ENCODE measurements at places on chromosomes 5 and 9. TPM values are rescaled to one million over a fixed set of nuclear protein-coding genes. Genes with fewer than 3 reads are reported as not detected.
A peak's percentile ranks its signal among the peaks of the same experiment; 100 is the strongest.

The ZNF883 gene
- 0.30 TPM for total RNA-seq

The UBE2QL1 gene
- 0.45 TPM for total RNA-seq

The AFAP1L1 gene
- 0.47 TPM for total RNA-seq

- H3K4me1 ChIP-seq = no peaks in the 10 kb centered on the region
- no peaks in the 10 kb centered on the region for H3K27me3 ChIP-seq
- DNase-seq = no peak
- no peak overlapping the region for H3K27ac ChIP-seq
- no peaks in the 10 kb centered on the region for H3K36me3 ChIP-seq
These were observed 28.7 kb downstream of the PROP1 start for GRCh38 chr5:177967221-177967887.

The MELK gene
- total RNA-seq = 0.42 TPM

The PCA3 gene
- not detected for total RNA-seq

The EDIL3 gene
- total RNA-seq = not detected

DNA sequence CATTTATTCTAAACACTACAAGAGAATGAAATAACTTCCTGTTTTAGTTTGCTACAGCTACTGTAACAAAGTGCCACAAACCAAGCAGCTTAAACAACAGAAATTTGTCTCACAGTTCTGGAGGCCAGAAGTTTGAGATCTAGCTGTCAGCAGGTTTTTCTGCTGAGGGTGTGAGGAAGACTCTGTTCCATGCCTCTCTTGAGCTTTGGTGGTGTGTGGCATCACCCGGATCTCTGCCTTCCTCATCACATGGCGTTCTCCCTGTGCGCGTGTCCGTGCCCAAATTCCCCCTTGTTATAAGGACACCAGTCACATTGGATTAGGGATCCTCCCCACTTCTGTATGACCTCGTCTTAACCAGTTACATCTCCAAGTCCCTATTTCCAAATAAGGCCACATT is 97.7 kb downstream of the CFAP95 start:
- no peak for DNase-seq
- H3K4me1 ChIP-seq = no peaks in the 10 kb centered on the region

- H3K27me3 ChIP-seq = no peaks in the 10 kb centered on the region
- DNase-seq = no peak
- no peak overlapping the region for H3K4me3 ChIP-seq
- no peaks in the 10 kb centered on the region for H3K4me1 ChIP-seq
- H3K36me3 ChIP-seq = no peaks in the 10 kb centered on the region
- H3K27ac ChIP-seq = no peak overlapping the region
These were observed 7.9 kb downstream of the FCN1 start for GRCh38 chr9:134909511-134910481.

The SEC61B gene
- 83.4 TPM for total RNA-seq

The CDKN2A gene
- 0.71 TPM for total RNA-seq

- no peaks in the 10 kb centered on the region for H3K36me3 ChIP-seq
- H3K4me3 ChIP-seq = no peak overlapping the region
- DNase-seq = no peak
- no peak overlapping the region for H3K27ac ChIP-seq
- no peaks in the 10 kb centered on the region for H3K27me3 ChIP-seq
- H3K4me1 ChIP-seq = no peaks in the 10 kb centered on the region
These were observed 97.8 kb downstream of the MPDZ start for GRCh38 chr9:13181652-13182051.

The SH2D3C gene
- 10.9 TPM for total RNA-seq

The ACOT12 gene
- total RNA-seq = 0.44 TPM

- H3K27me3 ChIP-seq = peaks cover 1% of the 10 kb centered on the region
- H3K4me1 ChIP-seq = peaks cover 5% of the 10 kb centered on the region
- H3K4me3 ChIP-seq = no peak overlapping the region
- H3K36me3 ChIP-seq = no peaks in the 10 kb centered on the region
- DNase-seq = no peak
- H3K27ac ChIP-seq = no peak overlapping the region
These were observed 5.2 kb upstream of the ZDHHC11 start for GRCh38 chr5:855771-856530.

- H3K4me3 ChIP-seq = no peak overlapping the region
- H3K36me3 ChIP-seq = no peaks in the 10 kb centered on the region
- H3K4me1 ChIP-seq = peaks cover 3% of the 10 kb centered on the region
- DNase-seq = no peak
- no peaks in the 10 kb centered on the region for H3K27me3 ChIP-seq
These were observed 62.8 kb downstream of the COL15A1 start for GRCh38 chr9:99006511-99006910.

- H3K27ac ChIP-seq = no peak overlapping the region
- H3K4me1 ChIP-seq = peaks cover 10% of the 10 kb centered on the region
- peak; percentile 67 for DNase-seq
- no peaks in the 10 kb centered on the region for H3K27me3 ChIP-seq
- peaks cover 94% of the 10 kb centered on the region for H3K36me3 ChIP-seq
These were observed 35.1 kb downstream of the SPTAN1 start for GRCh38 chr9:128587453-128587852.

DNA sequence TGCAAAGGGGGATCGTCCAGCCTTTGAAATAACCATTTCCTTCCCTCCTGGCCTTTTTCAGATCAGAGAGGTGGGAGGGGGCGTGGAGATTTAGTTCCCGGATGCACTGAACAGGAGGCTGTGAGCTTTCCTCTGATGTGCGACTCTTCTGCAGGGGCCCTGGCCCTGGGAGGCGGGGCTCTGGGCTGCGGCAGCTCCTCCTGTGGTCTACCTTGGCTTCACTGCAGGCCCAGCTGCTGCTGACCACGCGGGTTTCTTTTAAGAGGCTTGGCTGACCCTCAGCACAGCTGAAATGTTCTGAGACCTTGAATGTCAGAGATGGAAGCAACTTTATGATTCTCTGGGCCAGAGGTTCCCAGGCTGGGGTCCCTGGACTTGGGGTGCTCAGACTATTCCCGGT is 27.0 kb upstream of the COL15A1 start:
- H3K4me1 ChIP-seq = no peaks in the 10 kb centered on the region
- no peaks in the 10 kb centered on the region for H3K27me3 ChIP-seq
- no peak overlapping the region for H3K27ac ChIP-seq
- DNase-seq = no peak

- no peak overlapping the region for H3K4me3 ChIP-seq
- no peaks in the 10 kb centered on the region for H3K4me1 ChIP-seq
- no peak for DNase-seq
- no peaks in the 10 kb centered on the region for H3K27me3 ChIP-seq
These were observed 671.4 kb downstream of the NR2F1-AS1 start for GRCh38 chr5:92909602-92909962.

DNA sequence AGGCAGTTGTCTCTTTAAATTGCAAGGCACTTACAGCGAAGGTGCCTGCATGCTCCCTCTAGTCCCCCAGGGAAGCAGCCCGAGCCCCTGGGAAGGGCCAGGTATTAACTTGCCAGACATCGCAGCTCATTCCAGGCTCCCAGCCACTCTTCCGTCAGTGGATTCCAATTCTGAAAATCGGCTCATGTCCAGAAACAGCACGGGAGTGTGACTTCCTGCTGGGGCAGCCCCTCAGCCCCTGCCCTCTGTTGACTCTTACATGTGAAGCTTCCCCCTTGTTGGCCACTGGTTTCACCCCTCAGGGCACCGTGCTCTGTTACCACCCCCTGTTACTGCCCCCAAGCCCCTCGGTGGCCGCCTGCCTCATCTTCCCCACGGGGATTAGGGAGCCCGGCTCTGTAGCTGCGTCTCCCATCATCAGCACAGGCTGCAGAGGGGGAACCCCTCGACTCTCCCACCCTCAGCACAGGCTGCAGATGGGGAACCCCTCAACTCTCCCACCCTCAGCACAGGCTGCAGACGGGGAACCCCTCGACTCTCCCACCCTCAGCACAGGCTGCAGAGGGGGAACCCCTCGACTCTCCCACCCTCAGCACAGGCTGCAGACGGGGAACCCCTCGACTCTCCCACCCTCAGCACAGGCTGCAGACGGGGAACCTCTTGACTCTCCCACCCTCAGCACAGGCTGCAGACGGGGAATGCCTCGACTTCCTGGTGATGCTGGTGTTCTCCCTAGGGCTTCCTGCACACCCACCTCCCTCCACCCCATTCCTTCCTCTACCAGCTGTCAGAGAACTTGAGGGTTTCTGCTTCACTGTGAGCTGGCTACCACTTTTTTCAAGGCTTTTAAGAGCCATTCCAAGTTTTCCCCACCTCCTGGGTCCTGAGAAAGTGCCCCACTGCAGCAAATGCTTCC is 11.1 kb upstream of the CACNA1B start:
- no peak overlapping the region for H3K27ac ChIP-seq
- no peaks in the 10 kb centered on the region for H3K36me3 ChIP-seq
- H3K4me1 ChIP-seq = no peaks in the 10 kb centered on the region
- H3K27me3 ChIP-seq = peaks cover 8% of the 10 kb centered on the region
- no peak for DNase-seq
- no peak overlapping the region for H3K4me3 ChIP-seq

The ADAMTS2 gene
- not detected for total RNA-seq

The GLDC gene
- not detected for total RNA-seq

- no peaks in the 10 kb centered on the region for H3K36me3 ChIP-seq
- no peak overlapping the region for H3K27ac ChIP-seq
- H3K4me3 ChIP-seq = no peak overlapping the region
- no peaks in the 10 kb centered on the region for H3K4me1 ChIP-seq
These were observed 52.5 kb downstream of the ZNF474 start for GRCh38 chr5:122181863-122182262.

The GDA gene
- total RNA-seq = not detected

DNA sequence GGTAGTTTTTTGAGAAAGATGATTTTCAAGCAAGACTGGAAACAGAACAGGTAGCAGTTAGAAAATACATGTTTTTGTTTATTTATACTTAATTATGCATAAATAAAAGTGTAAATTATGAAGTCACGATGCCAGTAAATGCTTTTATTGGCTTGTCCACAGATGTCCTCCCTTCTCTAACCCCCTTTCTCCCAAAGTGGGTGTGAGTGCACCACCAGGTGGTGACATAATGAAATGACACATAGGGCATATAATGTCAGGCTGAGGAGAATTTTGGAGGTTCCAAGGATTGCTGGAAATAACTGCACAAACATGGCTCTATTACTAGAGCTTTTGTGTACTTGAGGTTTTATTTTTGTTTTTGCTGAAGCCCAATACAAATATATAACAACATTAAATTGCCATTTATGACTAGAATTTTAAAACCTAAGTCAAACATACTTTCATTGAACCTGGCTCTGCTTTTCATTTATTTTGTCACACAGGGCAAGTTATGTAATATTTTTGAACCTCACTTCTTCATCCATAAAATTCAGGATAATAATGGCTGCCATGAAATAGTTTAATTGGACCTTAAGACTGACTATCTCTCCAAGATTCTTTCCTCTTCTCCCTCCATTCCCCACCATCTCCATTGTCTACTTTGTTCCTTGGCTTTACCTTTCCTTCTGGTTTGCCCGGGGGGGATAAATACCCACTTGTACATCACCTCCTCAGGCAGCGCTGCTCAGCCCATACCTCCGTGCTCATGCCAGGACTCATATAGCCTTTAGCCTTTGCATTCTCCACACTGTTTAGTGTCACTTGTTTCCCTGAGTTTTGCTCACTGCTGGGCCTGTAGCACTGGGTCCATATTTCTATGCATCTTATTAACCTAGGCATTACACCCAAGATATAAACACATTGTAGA is 168.8 kb downstream of the PDE4D start:
- H3K27ac ChIP-seq = no peak overlapping the region
- DNase-seq = no peak
- H3K4me3 ChIP-seq = no peak overlapping the region
- no peaks in the 10 kb centered on the region for H3K36me3 ChIP-seq

GRCh38 chr5:149301049-149301743 is 29.5 kb downstream of the AFAP1L1 start:
- no peak overlapping the region for H3K4me3 ChIP-seq
- no peak for DNase-seq

DNA sequence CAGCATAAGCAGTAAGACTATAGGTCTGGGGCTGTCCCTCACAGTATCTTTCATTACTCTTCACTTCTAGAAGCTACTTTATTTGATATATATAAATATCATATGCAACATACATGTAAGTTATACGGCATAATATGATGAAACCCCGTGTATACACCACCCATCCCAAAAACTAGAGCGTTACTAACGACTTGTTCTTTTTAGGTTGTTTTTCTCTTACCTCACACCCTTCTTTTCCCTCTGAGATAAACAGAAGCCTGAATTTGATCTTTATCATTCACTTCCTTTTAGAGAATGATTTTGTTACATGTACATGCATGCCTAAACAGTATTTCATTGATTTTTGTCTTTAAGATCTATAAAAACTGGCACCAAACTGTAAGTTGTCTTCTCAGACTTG is 3.7 kb downstream of the TRMO start:
- H3K27ac ChIP-seq = peak overlapping the region; percentile 99
- H3K4me1 ChIP-seq = peaks cover 51% of the 10 kb centered on the region
- peak overlapping the region; percentile 76 for H3K4me3 ChIP-seq
- no peaks in the 10 kb centered on the region for H3K27me3 ChIP-seq
- peaks cover 32% of the 10 kb centered on the region for H3K36me3 ChIP-seq

DNA sequence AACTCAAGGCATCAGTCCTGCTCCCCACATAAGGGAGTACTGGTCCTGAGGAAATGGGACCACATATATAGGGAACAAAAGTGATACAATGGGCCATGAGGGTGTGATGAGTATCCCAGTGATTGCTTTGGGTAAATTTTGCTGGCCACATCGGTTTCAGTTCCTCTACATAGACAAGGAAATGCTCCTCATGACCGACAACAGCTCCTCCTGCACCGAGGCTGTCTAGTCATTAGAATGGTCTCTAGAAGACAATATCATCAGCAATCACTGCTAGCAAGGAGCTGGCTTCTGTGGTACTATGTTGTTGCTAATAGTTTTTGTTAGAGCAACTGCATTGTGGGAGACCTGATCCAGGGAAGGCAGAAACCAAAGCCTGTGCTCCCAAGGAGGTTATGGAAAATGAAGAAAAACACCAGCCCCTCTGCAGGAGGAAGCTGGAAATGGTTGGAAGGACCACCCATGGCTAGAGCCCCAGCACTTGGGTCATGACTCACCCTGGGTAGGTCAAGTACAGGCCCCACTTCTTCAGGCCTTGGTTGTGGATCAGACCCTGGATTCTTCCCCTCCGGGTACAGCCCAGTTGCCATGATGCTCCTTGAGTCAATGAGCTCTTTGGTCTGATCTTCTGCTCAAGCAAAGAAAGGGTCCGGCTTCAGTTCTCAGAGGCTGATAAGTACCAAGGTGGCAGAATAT is 3.4 kb upstream of the CTSL start:
- no peaks in the 10 kb centered on the region for H3K27me3 ChIP-seq
- no peak for DNase-seq
- no peak overlapping the region for H3K27ac ChIP-seq
- peaks cover 22% of the 10 kb centered on the region for H3K4me1 ChIP-seq
- no peak overlapping the region for H3K4me3 ChIP-seq

- H3K36me3 ChIP-seq = no peaks in the 10 kb centered on the region
- no peak overlapping the region for H3K27ac ChIP-seq
- no peak for DNase-seq
- no peaks in the 10 kb centered on the region for H3K4me1 ChIP-seq
- H3K4me3 ChIP-seq = no peak overlapping the region
These were observed 242.1 kb upstream of the ZNF462 start for GRCh38 chr9:106620866-106621265.

GRCh38 chr9:110599468-110599867 is 19.9 kb upstream of the SVEP1 start:
- H3K27ac ChIP-seq = no peak overlapping the region
- no peaks in the 10 kb centered on the region for H3K36me3 ChIP-seq
- no peak overlapping the region for H3K4me3 ChIP-seq

The PFN3 gene
- total RNA-seq = not detected

The CDC20B gene
- total RNA-seq = not detected
